M059J (cell line): ENCODE measurements at places on chromosomes 13 and 19.
A peak's percentile ranks its signal among the peaks of the same experiment; 100 is the strongest.

GRCh38 chr19:30864391-30865215 lies 484.6 kb downstream of the TSHZ3 start:
- DNase-seq, result no peak

- no peak for DNase-seq
Observed at GRCh38 chr13:95955255-95955654, 97.9 kb downstream of the UGGT2 start.

DNA sequence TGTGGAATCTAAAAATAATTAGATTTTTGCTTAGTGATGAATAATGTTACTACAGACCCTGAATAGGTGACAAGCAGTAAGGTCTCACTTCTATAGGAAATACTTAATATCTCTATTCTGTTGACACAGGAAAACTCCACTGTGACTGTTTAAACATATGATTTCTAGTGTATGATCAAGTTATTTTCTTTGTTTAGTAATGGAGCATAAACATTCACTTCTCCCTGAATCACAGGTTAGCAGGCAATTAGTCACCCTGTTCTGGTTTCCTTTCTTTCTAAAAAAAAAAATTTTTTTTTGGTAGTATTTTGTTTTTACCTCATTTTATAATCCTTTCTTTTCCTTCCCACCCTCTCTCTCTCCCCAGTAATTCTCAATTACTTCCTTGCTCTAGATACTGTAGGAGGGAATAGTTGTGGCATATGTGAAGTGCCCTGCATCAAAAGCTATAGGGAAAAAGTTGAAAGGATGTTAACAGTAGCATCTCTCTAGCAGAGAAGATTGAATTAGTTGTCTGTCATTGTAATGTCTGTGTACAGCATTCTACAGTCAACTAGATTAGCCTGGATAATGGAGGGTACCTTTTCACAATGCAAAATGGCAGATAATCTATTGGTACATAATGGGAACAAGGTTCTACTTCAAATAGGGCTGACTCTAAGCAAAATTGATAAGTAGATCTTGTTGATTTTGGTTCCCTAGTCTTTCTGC lies 3.5 kb downstream of the HS6ST3 start:
- no peak for DNase-seq

DNA sequence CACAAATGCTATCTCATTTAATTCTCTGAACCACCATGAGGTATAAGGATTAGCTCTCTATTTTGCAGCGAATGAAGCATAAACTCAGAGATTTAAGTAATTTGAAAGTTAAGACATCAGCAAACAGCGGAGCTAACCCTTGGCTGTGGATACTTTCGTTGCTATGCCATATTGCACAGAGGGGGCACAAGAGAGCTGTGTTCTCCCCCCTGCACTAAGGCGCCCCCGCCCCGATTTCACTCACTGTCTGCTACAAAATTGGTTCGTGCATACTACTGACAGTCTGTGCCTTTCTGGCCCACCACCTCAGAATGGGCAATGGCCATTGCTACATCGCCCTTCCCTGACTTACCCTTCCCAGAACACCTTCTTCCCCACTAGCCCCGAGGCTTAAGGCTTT lies 105.7 kb upstream of the OBI1 start:
- no peak for DNase-seq

DNA sequence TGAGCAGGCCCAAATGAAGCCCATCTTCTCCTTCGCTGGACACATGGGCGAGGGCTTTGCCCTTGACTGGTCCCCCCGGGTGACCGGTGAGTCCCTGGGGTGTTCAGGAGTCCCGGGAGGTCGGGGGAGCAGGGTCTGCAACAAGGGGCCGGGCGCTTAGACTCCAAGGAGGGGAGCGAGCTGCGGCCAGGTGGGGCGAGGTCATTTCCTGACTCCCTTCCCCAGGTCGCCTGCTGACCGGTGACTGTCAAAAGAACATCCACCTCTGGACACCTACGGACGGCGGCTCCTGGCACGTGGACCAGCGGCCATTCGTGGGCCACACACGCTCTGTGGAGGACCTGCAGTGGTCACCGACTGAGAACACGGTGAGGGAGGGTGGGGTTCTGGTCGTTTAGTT lies 4.7 kb downstream of the GRWD1 start:
- no peak for DNase-seq

DNA sequence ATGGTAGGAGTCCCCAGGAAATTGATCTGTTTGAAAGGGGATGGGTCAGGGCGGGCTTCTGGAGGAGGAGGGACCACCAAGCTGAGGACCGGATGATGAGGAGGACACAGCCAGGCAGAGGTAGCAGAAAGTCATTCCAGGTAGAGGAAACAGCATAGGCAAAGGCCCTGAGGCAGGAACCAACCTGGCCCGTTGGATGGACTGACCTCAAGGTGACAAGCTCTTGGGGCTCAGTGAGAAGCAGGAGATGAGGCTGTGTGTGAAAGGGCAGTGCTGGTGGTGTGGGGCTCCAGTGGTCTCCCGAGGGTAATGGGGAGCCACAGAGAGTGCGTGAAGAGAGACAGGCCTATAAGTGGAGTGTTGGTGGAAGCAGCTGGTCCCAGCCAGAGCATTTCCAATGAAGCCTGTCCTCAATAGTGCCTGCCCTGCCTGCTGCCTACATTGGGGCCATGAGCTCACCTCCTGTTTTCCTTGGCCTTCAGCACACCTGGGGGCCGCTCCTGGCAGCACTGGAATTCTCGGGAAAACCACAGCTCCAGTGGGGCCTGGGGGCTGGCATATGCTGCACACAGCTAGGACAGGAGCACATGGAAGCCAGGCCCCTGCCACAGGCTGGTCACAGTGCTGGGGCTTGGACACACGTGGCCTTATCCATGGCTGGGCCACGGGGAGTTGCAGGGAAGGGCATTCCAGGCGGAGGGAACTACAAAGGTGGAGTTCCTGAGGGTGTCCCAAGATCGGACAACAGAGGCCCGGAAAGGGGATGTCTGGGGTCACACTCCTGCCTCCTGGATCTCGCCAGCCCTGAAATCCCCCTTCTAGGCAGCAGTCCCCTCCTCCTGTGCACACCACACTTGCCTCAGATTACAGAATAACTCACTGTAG lies 2.3 kb upstream of the COMP start:
- DNase-seq, result no peak

GRCh38 chr19:42577016-42577415 lies 17.7 kb downstream of the CEACAM8 start:
- no peak for DNase-seq

DNA sequence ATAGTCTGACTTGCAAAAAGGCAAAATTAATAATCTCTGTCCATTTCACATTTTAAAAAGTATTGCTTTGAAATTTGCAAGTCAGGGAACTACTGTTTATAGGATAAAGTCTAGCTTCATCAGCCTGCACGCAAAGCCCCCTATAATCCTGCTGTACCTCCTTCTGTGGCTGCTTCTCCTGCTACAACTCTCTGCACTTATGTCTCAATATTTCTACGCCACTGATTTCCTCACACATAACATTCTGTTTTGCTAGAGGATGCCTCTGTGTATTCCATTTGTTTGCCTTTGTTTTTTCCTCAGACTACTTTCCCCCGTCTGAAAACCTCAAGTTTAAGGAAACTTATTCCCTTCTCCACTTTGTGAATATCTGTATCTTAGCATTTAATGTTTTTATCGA lies 389.9 kb downstream of the RFC3 start:
- DNase-seq, result no peak

- no peak for DNase-seq
Observed at GRCh38 chr13:109767023-109767422, 19.4 kb downstream of the IRS2 start.

DNA sequence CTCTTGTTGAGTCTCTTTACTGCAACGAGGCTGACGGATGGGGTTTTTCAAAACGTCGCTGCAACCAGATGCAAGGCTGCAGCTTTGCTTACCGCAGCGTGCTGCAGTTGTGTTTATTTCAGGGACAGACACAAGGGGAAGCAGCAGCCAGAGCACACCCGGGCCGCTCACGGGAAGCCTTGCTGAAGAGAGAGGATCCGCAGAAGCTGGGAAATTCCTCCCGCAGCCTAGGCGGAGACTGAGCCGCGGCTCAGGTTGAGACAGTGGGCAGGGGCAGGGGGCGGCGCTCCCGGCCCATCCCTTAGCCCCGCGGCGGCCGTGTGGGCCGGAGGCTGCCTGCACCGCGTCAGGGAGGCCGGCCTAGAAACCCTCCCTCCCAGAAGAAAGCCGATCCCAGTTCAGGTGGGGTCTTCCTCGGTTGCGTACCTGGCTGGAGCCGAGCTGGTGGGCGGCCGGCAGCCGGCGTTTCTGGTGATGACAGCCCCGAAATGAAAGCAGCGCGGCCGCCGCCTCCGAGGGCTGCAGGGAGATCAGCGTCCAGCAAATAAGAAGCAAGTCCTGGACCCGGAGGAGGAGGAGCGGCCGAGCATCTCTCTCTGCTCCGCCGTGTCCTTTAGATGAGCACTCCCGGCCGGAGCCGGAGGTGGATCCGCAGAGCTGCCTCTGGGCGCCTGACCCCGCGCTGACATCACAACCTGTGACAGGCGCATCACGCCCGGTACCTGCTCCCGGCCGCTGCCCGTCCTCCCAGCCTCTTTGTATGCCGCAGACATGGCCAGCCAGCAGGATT lies at the start of gene FRY:
TSS of gene FRY (plus strand) at position 750 of the 790 bp plus-strand sequence. CDS start at position 772, 22 bp downstream.
- DNase-seq, result peak; percentile 70

DNA sequence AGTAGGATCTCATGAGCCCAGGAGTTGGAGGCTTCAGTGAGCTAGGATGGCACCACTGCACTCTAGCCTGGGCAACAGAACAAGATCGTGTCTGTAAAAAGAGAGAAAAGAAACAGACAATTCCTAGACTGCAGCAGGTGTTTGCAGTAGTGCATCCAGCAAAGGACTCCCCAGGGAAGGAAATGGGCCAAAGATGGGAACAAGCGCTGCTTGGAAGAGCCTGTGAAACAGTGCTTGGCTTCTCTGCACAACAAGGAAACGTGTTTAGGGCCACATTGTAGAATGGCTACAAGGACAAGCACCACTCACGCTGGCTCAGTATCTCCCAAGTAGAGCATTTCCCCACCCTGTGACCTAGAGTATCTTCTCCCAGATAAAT lies 35.5 kb upstream of the LDLR start:
- no peak for DNase-seq

- DNase-seq, result no peak
Observed at GRCh38 chr13:43648733-43649132, 138.0 kb downstream of the ENOX1 start.

GRCh38 chr19:39325778-39326665 lies 5.4 kb upstream of the LRFN1 start:
- peak; percentile 29 for DNase-seq

DNA sequence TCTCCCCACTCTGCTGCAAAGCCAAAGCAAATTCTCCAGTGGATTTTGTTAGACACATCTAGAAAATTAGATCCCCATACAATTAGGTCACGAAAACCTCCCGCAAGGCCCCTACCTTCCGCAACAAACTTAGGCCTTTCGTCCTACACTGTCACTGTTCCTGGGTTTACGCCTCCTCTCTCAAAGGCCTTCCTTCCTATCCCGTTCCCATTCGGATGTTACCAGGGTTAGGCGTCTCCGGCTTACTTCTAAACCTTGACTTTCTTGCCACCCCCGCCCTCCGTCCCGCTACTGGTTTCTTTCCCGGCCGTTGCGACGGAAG lies 754 bp downstream of the RNF6 start:
- DNase-seq, result no peak

GRCh38 chr19:13228561-13228960 lies 78.3 kb downstream of the IER2 start:
- DNase-seq, result no peak

GRCh38 chr19:18741124-18742121 lies 49.7 kb downstream of the COMP start:
- peak; percentile 30 for DNase-seq

DNA sequence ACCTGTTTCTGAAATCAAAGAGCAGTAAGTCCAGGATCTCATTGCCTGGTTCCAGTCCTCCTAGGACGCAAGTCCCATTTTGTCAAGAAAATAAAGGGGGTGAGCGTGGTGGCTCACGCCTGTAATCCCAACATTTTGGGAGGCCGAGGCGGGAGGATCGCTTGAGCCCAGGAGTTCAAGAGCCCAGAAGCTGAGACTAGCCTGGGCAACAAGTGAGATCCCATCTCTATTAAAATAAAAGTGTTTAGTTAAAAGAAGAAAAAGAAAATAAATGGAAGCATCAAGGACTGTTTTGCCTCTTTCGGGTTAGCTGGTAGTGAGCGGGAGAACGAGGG lies 344 bp upstream of the HAUS5 start:
- no peak for DNase-seq

GRCh38 chr13:58207501-58207900 lies 576.0 kb downstream of the PCDH17 start:
- no peak for DNase-seq

DNA sequence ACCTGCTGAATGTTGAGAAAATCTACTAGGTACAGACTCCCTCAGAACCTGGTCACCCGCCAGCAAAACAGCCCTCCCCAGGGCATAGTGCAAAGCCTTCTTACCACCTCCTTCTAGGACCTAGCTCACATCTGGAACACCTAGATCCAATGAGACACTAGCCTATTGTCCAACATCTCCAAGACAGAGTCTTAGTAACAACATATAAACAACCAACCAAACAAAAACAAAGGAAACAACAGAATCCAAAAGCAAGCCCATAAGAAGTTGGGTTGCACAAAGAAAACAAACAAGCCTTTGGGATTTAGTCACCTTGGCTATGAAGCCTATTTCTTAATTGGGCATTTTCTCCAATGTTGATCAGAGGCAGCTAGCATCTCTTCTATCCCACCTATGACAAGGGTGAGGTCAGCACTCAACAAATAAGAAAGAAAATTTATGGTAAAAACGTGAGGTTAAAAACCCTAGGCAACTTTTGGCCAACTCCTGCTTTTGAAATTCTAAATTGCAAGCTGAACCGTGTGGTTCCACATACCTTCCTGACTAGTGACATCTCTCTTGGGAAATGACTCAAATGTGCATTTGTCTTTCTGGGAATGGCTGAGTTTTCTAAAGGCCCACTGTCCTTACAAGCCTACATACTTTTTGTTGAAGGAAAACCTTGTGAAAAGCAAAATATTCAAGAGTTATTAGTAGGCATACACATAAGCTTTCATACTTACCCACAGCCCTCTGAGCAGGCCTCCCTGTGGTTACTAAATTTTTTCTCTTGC lies 66.7 kb downstream of the FAM216B start:
- DNase-seq, result peak; percentile 22

GRCh38 chr13:44385401-44385800 lies 11.8 kb downstream of the SERP2 start:
- DNase-seq, result no peak
